ENCODE measurements at places on chromosomes 6 and 20.

DNA sequence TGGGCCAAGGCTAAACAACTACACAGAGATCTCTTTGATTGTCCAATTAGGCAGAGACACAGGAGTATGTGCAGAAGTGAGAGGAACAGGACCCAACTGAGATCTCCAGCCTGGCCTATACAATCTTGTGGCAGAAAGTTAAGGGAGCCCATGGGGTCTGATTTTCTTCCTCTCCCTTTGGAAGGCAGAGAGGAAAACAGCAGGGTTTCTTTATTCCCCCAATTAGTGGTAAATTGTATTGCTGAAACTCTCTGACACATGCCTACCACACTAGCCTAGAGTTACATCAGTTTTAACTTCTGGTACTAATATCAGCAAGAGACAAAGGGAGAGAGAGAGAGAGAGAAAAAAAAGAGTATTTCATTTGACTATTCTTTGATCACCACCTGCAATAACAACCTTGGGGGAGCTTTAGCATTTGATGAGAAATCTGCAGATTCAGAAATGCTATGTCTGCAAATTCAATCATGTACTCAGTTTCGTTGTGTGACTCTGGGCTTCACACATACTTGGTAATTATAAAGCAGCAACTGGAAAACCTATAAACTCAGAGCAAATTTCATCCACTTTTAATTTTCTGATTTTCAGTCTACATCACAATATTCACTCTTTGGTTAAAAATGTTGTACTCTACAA, 260.3 kb upstream of the SPTLC3 start:
- no peak for DNase-seq

DNA sequence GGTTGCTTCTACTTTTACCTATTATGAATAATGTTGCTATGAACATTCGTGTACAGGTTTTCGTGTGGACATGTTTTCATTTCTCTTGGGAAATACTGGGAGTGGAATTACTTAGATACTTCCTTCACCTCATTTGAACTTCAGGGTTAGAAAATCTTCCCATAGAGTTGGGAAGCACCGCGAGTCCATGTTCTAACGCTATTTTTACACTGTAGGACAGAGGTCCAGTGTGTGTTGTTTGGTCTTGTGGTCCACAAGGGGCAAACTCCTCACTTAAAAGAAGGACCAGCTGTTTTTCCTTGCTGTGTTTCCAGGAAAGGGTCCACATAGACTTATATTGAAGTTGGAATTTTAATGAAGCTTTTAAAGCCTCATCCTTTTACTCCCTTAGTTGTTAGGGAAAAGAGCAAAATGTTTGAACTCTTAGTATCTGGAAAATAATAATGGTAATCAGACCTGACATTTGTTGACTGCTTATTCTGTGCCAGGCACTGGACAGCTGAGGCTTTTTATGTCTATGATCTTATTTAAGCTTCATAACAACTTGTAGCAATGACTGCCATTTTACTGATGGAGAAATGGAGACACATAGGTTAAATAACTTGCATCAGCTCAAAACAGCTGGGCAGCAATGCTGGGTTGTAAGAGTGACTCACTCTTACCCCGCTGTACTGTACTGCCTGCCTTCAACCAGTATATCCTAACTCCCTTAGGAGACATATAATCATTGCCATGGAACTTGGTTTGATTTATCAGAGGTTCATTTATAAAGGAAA, 52.0 kb downstream of the CDC5L start:
- peak; percentile 29 for DNase-seq

- peak; percentile 13 for DNase-seq
Measured at GRCh38 chr6:5670811-5671561, 335.7 kb downstream of the NRN1 start.

DNA sequence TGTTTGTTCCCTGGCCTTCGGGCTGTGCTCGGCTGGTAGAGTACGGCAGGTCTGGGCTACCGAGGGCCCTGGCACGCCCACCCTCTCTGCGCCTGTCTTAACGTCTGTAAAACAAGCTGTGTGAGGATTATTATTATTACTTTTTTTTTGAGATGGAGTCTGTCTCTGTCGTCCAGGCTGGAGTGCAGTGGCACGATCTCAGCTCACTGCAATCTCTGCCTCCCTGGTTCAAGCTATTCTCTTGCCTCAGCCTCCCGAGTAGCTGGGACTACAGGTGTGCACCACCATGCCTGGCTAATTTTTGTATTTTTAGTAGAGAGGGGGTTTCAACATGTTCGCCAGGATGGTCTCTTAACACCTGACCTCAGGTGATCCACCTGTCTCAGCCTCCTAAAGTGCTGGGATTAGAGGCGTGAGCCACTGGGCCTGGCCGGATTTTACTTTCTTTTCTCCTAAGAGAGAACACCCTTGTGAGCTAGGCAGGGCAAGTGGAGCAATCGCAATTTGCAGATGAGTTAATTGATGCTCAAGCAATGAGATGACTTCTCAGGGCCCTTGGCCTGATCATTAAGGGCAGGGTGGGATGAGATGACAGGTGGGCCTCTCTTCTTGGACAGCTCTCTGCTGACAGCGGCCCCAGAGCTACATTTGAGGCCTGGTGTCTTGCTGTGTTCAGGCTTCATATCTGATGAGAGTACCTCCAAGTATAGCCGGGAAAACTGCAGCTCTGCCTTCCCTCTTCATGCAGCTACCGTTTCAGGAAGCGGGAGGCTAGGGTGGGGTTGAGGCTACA, 859 bp upstream of the SMIM29 start:
- DNase-seq: no peak

GRCh38 chr20:32344835-32345506, 13.2 kb upstream of the ASXL1 start:
- DNase-seq: no peak

GRCh38 chr6:25921525-25922203, 8.8 kb downstream of the SLC17A2 start:
- DNase-seq: no peak

- peak; percentile 74 for DNase-seq
Measured at GRCh38 chr6:41199552-41200246, 1.2 kb downstream of the TREML2 start.

GRCh38 chr6:157904999-157905398, 76.7 kb upstream of the SYNJ2 start:
- no peak for DNase-seq

- no peak for DNase-seq
Measured at GRCh38 chr6:167136376-167136775, 13.5 kb downstream of the CCR6 start.

All from hematopoietic multipotent progenitor cell treated with erythropoietin and hydrocortisone succinate and interleukin-3 and kit ligand, for 8 days (in vitro differentiated cells).